Lung (tissue), 17 donors: ENCODE measurements at places on chromosomes 5 and 9. TPM values are rescaled to one million over a fixed set of nuclear protein-coding genes. Genes with fewer than 3 reads are reported as not detected.
A peak's percentile ranks its signal among the peaks of the same experiment; 100 is the strongest.

GALNT12 gene
- 13.9 TPM for polyA plus RNA-seq

- DNase-seq = no peak
Measured at GRCh38 chr5:85709728-85710127, 908.0 kb upstream of the COX7C start.

- DNase-seq = no peak
Measured at GRCh38 chr5:9707732-9708462, 77.7 kb upstream of the TAS2R1 start.

GRCh38 chr5:17737092-17737491 is 102.8 kb downstream of the TAF11L14 start:
- no peak for DNase-seq

- DNase-seq = peak; percentile 44
Measured at GRCh38 chr9:87675906-87676515, 49.9 kb upstream of the CTSL start.

INSL4 gene
- not detected for polyA plus RNA-seq

GRCh38 chr9:2857564-2858198 is 13.8 kb upstream of the PUM3 start:
- peak; percentile 90 for DNase-seq

DNA sequence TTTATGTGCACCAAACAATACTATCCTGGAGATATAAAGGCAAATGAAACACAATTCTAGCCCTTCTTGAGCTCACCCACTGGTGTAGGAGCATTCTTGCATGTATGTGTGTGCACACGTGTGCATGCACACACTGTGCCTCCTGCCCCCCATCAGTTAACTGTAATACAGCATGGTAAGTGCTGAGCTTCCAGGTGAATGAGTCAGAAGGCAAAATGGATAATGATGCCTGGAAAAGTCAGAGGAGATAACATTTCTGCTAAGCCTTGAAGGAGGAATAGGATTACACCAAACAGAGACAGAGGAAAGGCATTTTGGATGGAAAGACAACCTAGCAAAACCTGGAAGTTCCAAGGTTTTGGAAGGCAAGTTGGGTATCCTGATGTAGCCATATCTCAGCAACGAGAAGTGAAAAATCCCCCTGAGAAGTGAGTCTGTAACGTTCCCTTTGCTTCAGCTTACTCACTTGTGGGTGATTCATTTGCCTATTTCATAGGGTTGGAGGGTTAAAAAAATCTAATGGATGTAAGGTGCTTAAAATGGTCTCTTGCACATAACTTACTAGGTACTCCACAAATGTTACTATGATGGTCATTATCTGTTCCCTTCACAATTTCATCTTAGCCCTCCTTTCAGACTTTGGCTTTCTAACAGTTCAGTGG is 101.4 kb upstream of the STC2 start:
- DNase-seq = no peak
